ENCODE measurements at places on chromosomes 12 and 14.
A peak's percentile ranks its signal among the peaks of the same experiment; 100 is the strongest.

- no peak for DNase-seq
Observed at GRCh38 chr14:69519204-69520100, 34.9 kb downstream of the PLEKHD1 start.

DNA sequence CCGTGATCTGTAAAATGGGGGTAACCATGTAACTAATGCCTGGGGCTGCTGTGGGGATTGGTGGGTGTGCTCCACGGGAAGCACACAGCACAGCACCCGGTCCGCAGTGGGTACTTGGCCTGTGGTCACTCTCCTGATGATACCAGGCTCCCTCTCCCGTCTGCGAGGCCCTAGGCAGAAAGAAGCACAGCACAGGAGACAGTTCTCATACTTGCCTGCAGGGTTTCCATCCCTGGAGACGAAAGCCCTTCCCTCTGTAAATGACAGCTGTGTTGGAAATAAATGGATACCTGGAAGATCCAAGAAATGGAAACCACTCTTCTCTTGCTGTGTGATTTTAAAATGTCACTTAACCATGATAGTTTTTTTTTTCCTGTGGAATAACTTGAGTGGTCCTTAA is 7.9 kb upstream of the PRMT8 start:
- DNase-seq, result no peak

DNA sequence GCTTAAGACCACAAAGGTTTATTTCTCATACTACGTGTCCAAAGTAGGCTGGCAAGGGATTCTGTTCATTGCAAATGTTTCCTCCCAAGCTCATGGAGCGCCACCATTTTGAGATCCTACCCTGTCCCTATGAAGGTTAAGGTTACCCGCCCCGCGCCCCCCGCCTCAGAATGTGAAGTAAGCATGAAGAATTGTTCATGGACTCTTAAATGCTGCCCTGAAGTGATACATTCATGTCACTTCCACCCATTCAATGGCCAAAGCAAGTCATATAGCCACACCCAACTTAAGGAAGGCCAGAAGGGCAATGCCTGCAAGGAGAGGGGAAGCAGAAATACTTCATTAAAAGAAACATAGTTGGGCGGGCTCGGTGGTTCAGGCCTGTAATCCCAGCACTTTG is 4.2 kb downstream of the TMEM253 start:
- DNase-seq, result no peak

- DNase-seq, result no peak
Observed at GRCh38 chr14:72547999-72548398, 345.9 kb downstream of the DPF3 start.

DNA sequence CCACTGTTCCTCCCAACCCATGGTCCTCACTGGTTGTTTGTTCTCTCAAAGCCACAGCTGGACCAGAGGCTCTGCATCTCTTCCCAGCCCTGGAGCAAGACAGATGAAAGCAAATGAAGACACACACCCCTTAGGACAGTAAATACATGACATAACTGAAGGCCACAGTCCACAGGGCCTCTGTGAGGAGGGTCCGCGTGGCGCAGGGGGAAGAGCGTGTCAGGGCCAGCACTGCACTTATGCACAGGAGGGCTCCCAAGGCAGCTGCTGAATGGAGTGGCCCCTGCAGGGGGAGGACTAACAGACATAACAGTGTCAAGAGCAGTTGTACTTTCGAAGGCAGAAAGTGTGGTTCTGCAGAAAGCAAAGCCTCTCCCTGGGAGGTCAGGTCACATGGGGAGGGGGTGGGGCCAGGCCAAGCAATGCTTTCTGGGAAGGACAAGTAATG is 79.9 kb downstream of the CHGA start:
- DNase-seq, result no peak

GRCh38 chr14:91365552-91365951 is 52.1 kb downstream of the CCDC88C start:
- DNase-seq, result no peak

GRCh38 chr12:55724226-55724939 is 4.2 kb downstream of the RDH5 start:
- DNase-seq, result peak; percentile 70

GRCh38 chr12:14691560-14691959 is 4.8 kb downstream of the GUCY2C start:
- no peak for DNase-seq

GRCh38 chr14:105358943-105359342 is 39.4 kb upstream of the TEX22 start:
- no peak for DNase-seq

DNA sequence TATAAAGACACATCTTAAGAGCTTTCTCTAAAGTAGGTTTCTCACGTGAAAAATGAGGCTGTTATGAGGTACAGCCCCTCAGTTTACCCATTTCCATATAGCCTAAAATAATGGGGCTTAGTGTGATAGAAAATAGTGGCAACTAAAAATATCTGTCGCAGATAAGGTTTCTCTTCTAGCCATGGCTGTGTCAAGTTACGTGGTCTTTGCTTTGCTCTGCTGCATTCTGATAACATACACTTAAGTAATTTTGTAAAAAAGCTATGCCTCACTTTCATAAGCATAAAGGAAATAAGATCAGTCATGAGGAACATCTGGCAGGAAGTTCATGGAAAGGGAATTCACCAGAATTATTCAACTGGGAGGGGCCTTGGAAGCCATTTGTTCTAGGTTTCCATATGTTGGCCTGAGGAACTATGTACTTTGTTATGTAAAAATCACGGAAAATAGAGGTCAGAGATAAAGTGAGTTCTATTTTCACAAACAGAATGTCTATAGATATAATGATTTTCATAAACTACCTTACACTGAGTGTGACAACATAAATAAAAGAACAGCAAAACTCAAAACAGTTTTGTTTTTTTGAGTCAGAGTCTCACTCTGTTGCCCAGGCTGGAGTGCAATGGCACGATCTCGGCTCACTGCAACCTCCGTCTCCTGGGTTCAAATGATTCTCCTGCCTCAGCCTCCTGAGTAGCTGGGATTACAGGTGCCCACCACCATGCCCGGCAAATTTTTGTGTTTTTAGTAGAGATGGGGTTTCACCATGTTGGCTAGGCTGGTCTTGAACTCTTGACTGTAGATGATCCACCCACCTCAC is 195.6 kb upstream of the KRR1 start:
- DNase-seq, result peak; percentile 50

DNA sequence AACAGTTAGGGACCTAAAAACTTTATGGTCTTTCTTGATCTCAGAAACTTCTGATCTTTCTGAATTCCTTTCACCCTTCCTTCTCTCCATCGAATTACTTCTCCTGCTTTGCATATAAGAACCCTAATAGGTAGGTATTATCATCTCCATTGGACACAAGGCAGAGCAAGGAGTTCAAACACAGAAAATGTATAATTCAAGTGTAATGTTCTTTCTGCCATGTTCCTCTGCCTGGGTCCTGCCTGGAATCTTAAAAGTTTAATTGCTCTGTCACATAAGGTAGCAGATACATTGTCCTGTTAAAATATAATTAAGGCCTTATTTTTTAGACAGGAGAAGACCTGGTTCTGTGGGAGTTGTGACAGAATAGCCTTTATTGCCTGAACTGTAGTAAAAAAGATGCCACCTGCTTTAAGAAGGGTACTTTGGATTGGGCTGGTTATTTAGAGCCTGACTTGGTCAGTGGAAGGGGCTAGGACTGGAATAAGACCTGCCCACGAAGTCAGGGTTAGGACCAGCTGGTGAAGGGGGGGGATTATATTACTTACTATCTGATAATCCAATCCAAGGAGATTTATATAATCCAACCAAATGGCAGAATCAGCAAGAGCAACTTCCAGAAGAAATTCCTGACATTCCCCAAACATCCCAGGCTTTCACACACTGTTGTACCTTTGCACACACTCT is 10.4 kb downstream of the G2E3 start:
- DNase-seq, result peak; percentile 29

DNA sequence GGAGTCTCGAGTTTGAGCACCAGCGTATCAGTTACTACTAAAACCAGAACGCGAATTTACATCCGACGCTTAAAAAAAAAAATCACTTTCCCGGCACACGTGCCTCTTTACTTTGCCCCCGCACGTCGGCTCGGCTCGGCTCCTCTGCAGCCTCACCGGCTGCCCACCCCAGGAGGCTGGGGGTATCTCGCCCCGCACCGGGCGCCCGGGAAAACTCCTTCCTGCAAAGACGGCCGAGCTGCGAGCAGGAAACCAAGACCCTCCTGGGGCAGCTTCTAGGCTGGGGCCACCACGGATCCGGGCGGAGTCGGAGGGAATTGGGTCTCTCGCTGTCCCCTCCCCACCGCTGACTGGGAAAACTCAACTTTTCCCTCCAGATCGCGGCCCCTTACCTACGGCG is 610 bp downstream of the VSIG10 start:
- DNase-seq, result peak; percentile 5

DNA sequence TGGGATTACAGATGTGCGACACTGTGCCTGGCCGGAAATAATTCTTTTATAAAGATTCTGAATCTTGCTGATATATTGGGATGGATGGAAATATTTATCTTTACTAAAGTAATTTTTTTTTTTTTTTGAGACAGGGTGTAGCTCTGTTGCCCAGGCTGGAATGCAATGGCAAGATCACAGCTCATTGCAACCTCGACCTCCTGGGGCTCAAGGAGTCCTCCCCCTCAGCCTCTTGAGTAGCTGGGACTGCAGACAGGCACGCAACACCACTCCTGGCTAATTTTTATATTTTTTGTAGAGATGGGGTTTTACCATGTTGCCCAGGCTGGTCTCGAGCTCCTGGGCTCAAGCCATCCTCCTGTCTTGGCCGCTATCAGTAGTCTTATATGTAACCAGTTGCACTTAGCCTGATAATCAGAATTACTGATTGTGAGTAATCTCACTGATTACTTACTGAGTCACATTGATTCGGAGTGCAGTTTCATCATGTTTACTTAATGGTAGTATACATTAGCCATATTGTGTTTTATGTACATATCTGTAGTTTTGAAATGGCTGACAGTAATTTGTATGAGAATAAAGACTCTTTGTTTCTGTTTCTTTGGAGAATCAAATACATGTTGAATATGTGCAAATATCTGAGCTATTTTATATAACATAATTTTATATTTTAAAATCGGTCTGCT is 50.4 kb upstream of the LRTM2 start:
- no peak for DNase-seq

DNA sequence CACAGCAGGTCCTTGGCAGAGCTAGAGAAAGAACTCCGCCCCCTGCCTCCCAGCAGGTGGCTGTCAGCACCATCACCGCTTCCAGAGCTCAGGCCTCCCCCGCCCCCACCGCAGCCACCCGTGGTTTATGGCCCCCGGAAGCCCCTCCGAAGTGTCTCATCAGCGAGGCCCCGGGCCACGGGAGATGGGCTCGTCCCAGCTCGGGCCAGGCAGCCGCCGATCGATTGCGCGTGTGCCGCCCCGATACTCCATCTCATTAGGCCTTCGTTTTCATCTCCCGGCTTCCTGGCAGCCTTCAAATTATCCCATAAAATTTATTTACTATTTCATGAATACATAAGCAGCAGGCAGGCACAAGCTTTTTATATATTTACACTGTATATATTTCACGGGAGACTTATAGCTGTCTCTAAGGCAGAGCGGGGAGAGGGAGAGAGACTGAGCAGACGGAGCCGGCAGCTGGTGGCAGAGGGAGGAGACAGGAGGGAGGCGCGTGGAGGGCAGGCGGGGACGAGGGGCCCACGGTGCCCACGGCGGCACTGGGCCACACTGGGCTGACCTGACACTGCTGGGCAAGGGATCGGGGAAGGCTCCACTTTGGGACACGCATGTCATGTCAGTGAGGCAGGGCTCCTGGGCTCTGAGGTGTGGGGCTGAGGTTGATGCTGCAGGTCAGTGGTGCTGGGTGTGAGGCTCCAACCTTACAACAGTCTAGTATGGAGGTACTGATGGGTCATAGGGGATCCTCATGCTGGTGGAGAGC is 241.2 kb downstream of the RBM19 start:
- DNase-seq, result no peak

DNA sequence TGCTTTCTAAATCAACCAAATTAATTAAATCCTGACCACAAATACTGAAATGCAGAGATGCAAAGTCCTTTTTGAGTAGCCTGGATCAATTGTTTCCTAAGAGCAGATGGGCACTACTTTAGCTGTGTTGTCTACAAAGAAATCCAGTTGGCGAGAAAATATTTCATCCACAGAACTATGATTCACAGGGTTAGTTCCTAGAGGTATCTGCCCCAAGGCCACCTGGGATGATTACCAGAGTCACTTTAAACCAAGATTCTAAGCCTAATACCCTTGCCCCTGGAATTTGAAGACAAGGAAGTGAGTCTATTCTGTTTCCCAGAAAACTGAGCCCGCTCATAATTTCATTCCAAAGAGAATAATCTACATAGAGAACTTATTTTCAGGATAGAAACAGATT is 198.4 kb downstream of the PPM1H start:
- no peak for DNase-seq

- DNase-seq, result peak; percentile 53
Observed at GRCh38 chr14:89616852-89617341, 199.9 kb upstream of the FOXN3 start.

- no peak for DNase-seq
Observed at GRCh38 chr12:26052652-26053051, 72.2 kb downstream of the BHLHE41 start.

- DNase-seq, result no peak
Observed at GRCh38 chr14:103134405-103134804, 11.1 kb downstream of the TNFAIP2 start.

DNA sequence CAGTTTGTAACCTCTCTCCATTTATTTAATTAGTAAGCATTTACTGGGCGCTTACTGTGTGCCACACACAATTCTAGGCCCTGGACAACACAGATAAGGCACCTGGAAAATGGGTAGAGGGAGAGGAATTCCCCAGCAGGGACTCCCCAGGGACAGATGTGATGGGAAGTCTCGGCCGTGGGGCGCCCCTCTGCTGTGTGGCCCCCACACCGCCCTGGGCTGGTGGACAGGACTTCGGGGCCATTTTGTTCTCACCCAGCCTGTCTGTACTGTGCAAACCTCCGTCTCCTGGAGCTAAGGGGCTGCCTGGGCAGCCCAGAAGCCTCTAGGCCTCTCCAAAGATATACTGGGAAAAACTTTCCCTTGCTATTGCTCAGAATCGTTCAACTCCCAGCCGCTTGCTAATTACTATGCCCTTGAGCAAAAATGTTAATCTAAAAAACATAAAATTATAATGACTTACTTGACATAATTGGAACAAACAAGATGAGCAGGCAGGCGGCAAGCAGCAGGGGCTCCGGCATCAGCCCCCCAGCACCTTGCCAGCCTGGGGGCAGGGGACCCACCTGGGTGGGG is 64.4 kb upstream of the NCOR2 start:
- no peak for DNase-seq

DNA sequence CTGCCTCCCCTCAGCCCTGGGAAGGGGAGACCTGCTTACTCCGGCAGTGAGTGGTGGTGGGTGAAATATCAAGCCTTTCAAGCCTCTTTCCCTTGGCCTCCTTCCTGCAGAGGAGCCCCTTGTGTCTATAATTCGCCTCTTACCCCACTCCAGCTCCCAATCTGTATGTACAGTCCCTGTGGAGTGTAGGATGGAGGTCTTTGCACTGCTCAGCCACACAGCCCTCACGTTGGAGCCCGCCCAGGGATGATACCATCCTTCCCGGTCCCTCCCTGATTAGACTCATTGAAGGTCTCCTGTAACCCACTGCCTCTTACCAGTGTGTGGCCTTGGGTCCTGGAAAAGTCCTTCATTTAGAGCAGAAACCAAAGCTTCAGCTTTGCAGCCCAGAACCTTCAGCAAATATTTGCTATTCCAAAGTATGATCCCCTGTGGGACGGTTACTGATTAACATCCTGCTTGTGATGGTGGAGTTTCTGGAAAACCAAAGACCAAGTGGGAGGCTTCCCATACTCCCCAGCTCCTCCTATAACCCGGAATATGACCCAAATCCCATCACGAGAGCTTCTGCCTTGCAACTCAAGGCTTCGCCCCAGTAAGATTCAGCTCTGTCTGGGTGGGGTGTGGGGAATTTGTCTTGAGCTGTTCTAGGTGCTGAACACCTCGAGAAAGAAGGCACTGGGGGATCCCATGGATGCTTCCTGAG is at the start of gene SERPINA10:
TSS of gene SERPINA10 (minus strand) at position 397 of the 706 bp plus-strand sequence. CDS start 2,675 bp downstream, outside the sequence.
- DNase-seq, result no peak

GRCh38 chr12:13503094-13503835 is 306.7 kb downstream of the EMP1 start:
- no peak for DNase-seq

Measured in AG10803 (cell line).